ENCODE measurements at places on chromosomes 5 and 9. TPM values are rescaled to one million over a fixed set of nuclear protein-coding genes. Genes with fewer than 3 reads are reported as not detected.

The NPM1 gene
- total RNA-seq = 660 TPM

The FAM151B gene
- 1.0 TPM for total RNA-seq

GRCh38 chr5:75012748-75013147, 39.6 kb downstream of the GCNT4 start:
- DNase-seq = no peak

DNA sequence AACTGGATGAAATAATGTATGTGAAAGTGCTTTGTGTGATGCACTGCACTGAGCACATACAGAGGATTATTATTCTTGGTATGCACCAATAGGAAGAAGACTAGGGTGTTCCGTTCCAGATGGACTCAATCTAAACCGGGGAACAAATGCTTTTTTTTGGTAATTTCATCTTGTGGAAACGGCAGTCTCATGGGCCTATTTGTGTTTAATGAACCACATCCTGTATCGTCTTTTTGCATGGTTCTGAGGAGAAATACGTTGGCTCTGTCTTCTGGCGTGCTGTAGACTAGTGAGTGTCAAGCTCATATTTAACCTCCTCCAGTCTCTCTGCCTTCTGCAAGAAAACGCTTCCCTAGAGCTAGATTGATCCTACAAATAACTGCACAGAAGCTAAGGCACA, 30.0 kb downstream of the TRIM32 start:
- no peak for DNase-seq

- no peak for DNase-seq
These were observed 46.2 kb upstream of the PCSK5 start for GRCh38 chr9:75844321-75844720.

The ITGA1 gene
- 2.9 TPM for total RNA-seq

GRCh38 chr9:123925161-123925560, 4.8 kb downstream of the DENND1A start:
- DNase-seq = no peak

The TMEM252 gene
- total RNA-seq = not detected

GRCh38 chr5:150038547-150038946, 38.0 kb downstream of the HMGXB3 start:
- DNase-seq = no peak
